Mesenteric fat pad (tissue), 1 donor: ENCODE measurements at places on chromosomes 4 and X. TPM values are rescaled to one million over a fixed set of nuclear protein-coding genes. Genes with fewer than 3 reads are reported as not detected.

USP17L28 gene
- not detected for total RNA-seq

TEX13C gene
- not detected for total RNA-seq

AWAT2 gene
- not detected for total RNA-seq

WNK3 gene
- total RNA-seq: 1.2 TPM

SMPX gene
- total RNA-seq: not detected
